HS-27A (cell line): ENCODE measurements at places on chromosomes 12 and 14.

- DNase-seq = no peak
Observed at GRCh38 chr14:34174973-34175372, 224.1 kb upstream of the EGLN3 start.

GRCh38 chr12:6768990-6769389, 2.8 kb downstream of the PTMS start:
- no peak for DNase-seq

- DNase-seq = no peak
Observed at GRCh38 chr12:121626853-121627640, 717 bp downstream of the ORAI1 start.

- no peak for DNase-seq
Observed at GRCh38 chr14:23159532-23159931, 23.9 kb downstream of the SLC7A8 start.
